ENCODE measurements at places on chromosomes 5 and 9.

GRCh38 chr9:102185371-102185770 lies 446.9 kb upstream of the GRIN3A start:
- no peaks in the 10 kb centered on the region for H3K27me3 ChIP-seq
- no peaks in the 10 kb centered on the region for H3K36me3 ChIP-seq
- no peak overlapping the region for H3K27ac ChIP-seq
- H3K4me1 ChIP-seq, result no peaks in the 10 kb centered on the region
- no peak for DNase-seq

DNA sequence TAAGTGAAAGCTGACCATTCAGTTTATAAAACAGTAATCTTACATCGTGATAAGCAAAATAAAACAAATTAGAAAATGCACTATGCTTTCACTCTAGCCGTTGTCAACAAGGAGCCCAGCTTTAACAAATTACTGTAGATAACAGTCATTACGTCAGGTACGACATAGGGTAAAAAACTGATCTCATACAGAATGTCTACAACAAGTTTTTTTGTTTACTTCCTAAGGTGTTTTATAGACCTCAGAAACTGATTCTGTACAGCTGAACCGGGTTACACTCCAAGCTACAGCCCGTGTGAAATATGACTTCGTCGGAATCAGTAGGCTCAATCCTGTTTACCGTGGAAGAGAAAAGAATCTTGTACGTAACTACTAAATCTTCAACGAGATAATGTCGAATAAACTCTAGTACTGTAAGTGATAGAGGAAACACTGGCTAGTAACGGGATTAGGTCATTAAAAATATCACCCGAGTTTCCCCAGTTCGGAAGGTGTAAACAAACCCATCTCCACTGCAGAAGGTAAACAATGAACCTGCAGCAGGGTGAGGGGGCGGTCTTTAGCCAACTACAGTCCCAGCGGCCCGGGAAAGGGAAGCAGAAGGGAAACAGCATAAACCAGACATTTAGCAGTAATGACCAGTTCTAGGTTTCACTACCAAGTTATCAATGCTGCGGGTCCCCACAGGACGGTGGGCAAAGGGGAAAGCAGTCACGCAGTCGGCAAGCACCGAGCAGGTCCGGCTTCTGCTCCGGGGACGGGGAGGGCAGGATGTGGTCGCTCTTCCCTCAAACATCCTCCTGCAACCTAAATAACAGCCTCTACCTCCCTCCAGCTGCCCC lies 1.1 kb downstream of the RICTOR start:
- DNase-seq, result peak; percentile 81
- H3K27me3 ChIP-seq, result peaks cover 9% of the 10 kb centered on the region
- H3K36me3 ChIP-seq, result peaks cover 8% of the 10 kb centered on the region
- peak overlapping the region; percentile 91 for H3K4me3 ChIP-seq
- peak overlapping the region; percentile 89 for H3K27ac ChIP-seq

DNA sequence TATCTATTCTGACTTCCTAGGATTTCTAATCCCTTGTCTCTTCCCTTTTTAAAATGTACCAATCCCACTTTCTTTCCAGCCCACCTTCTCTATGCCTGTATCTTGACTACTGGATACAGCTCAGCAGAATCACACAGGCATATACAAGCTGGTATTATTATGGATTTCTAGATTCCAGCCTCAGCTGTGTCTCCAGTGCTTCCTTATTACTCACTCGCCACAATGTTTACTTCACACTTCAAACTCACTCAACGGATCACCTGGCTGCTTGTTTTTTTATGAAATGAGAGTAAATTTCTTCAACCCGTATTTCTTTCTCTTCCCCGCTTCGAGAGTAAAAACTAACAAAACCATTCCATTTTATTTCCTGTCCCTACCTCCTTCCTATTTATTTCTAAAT lies 38.8 kb downstream of the CWC27 start:
- H3K4me1 ChIP-seq, result no peaks in the 10 kb centered on the region
- no peak for DNase-seq
- no peaks in the 10 kb centered on the region for H3K27me3 ChIP-seq
- H3K4me3 ChIP-seq, result no peak overlapping the region

DNA sequence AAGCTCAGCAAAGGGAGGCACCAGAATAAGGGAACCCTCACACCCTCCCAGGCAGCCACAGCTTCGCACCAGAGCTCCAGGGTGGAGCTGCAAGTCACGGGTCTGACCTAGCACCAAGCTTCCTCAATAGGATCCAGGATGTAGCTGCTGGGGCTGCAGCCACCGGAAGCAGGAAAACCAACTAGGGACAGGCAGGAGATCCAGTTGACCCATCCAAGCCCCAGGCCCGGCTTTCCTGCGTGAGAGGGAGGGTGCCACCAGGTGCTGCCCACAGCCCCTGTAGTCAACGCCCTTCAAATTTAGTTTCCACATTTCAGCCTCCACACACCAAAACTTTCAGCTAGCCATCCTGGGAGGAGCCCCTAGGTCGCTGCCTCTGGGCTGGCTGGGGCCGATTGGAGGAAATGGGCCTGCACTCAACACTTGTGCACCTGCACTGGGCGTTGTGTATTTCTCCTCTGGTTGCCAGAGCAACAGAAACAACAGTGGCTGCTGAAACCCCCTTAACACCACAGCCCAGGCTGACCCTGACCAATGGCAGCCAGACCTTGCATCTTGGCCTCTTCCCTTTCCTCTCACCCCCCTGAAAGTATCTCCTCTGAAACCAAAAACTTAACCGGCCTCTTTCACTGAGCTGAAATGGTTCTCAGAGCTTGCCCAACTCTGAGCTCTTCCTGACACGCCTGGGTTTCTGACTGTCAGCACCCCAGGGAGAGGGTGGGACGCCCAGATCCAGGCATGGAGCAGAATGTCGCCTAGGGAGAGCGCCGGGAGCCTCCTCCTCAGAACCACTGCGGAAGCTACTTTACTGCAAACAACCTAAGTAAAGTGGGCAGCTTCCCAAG lies 226.5 kb upstream of the MAP3K1 start:
- H3K36me3 ChIP-seq, result no peaks in the 10 kb centered on the region
- peaks cover 50% of the 10 kb centered on the region for H3K4me1 ChIP-seq
- peak overlapping the region; percentile 42 for H3K4me3 ChIP-seq
- peaks cover 7% of the 10 kb centered on the region for H3K27me3 ChIP-seq
- peak; percentile 49 for DNase-seq

GRCh38 chr5:123441408-123441807 lies 18.2 kb upstream of the CEP120 start:
- H3K36me3 ChIP-seq, result no peaks in the 10 kb centered on the region
- peak overlapping the region; percentile 59 for H3K4me3 ChIP-seq
- DNase-seq, result peak; percentile 84
- peak overlapping the region; percentile 94 for H3K27ac ChIP-seq
- peaks cover 40% of the 10 kb centered on the region for H3K4me1 ChIP-seq

- H3K4me1 ChIP-seq, result peaks cover 8% of the 10 kb centered on the region
- H3K36me3 ChIP-seq, result no peaks in the 10 kb centered on the region
- peak; percentile 67 for DNase-seq
- no peak overlapping the region for H3K4me3 ChIP-seq
Measured at GRCh38 chr9:109903515-109904138, 123.6 kb downstream of the PALM2AKAP2 start.

GRCh38 chr9:130232899-130233586 lies 32.5 kb upstream of the HMCN2 start:
- peaks cover 1% of the 10 kb centered on the region for H3K36me3 ChIP-seq
- H3K4me1 ChIP-seq, result peaks cover 15% of the 10 kb centered on the region
- no peak for DNase-seq

DNA sequence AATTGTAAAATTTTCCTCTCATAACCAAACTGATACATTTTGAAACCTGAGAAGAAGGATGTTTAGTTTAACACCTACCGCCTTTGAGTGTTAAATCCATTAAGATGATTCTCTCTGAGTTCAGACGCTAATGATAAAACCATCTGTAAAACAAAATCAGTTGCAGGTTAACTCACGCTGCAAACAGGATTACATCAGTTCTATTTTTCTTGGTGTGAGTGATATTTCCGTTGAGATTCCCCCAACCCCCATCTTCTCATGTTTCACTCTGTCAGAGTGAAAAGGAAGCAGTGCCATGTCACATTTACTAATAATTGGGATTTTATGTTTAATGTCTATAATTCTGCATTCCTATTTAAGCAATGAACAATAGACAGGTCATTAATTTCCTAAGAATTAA lies 146.5 kb downstream of the FANCC start:
- peak overlapping the region; percentile 83 for H3K4me3 ChIP-seq
- peaks cover 24% of the 10 kb centered on the region for H3K4me1 ChIP-seq
- peak; percentile 16 for DNase-seq
- H3K36me3 ChIP-seq, result peaks cover 12% of the 10 kb centered on the region
- peak overlapping the region; percentile 17 for H3K27ac ChIP-seq

GRCh38 chr5:176542596-176543427 lies 5.6 kb upstream of the RNF44 start:
- H3K4me3 ChIP-seq, result peak overlapping the region; percentile 92
- peak; percentile 57 for DNase-seq
- no peaks in the 10 kb centered on the region for H3K36me3 ChIP-seq
- H3K27me3 ChIP-seq, result no peaks in the 10 kb centered on the region
- H3K27ac ChIP-seq, result peak overlapping the region; percentile 82

GRCh38 chr5:74316064-74316603 lies 324.4 kb downstream of the ENC1 start:
- peak; percentile 47 for DNase-seq
- H3K4me1 ChIP-seq, result peaks cover 18% of the 10 kb centered on the region
- no peak overlapping the region for H3K27ac ChIP-seq
- no peak overlapping the region for H3K4me3 ChIP-seq

GRCh38 chr5:52638732-52639131 lies 149.0 kb upstream of the ITGA1 start:
- no peak overlapping the region for H3K4me3 ChIP-seq
- no peak overlapping the region for H3K27ac ChIP-seq
- H3K4me1 ChIP-seq, result no peaks in the 10 kb centered on the region

- H3K36me3 ChIP-seq, result no peaks in the 10 kb centered on the region
- no peaks in the 10 kb centered on the region for H3K27me3 ChIP-seq
- DNase-seq, result no peak
- H3K4me1 ChIP-seq, result no peaks in the 10 kb centered on the region
- H3K4me3 ChIP-seq, result no peak overlapping the region
Measured at GRCh38 chr5:118905196-118905595, 83.2 kb downstream of the DTWD2 start.

DNA sequence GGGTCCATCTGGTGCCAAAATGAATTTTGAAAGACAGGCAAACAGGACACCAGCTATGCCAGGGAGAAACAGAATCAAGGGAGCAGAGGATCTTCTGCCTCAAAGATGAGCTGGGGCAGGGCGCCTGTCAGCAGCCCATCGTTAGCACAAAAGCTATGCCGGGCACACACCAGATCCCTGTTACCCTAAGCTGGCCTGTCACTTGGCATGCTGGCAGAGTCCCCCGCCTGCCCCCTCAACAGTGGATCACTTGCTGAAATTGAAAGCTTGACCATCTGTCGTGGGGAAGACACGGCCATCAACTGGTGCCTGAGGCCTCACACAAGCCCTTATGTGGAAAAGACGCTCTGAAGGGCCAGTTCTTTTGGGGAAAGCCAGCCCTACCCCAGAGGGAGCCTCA lies 256.4 kb downstream of the EBF1 start:
- no peaks in the 10 kb centered on the region for H3K27me3 ChIP-seq
- H3K4me1 ChIP-seq, result no peaks in the 10 kb centered on the region
- no peak overlapping the region for H3K27ac ChIP-seq
- no peak overlapping the region for H3K4me3 ChIP-seq
- DNase-seq, result no peak

DNA sequence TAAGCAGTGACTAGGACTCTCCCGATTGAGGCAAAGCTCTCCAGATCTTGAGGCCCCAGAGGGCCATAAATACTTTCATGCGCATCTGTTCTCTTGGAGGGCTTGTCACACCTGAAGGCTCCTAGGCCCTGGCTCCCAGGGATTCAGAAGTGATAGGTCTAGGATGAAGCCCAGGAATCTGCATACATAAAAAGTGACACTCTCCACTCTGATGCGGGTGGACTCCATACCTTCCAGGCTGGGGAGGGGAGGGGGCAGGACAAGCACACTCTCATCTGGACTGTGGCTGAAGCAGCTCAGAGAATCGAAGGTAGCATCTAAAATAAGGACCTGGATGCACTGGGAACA lies 9.1 kb upstream of the CYSTM1 start:
- H3K27ac ChIP-seq, result no peak overlapping the region
- no peak for DNase-seq
- H3K4me1 ChIP-seq, result no peaks in the 10 kb centered on the region
- H3K27me3 ChIP-seq, result no peaks in the 10 kb centered on the region

- peaks cover 1% of the 10 kb centered on the region for H3K36me3 ChIP-seq
- no peak overlapping the region for H3K4me3 ChIP-seq
- H3K4me1 ChIP-seq, result no peaks in the 10 kb centered on the region
- H3K27ac ChIP-seq, result no peak overlapping the region
- H3K27me3 ChIP-seq, result no peaks in the 10 kb centered on the region
Measured at GRCh38 chr5:162026803-162027202, 40.8 kb upstream of the GABRG2 start.

GRCh38 chr5:117205894-117206293 lies 631.3 kb upstream of the SEMA6A start:
- H3K36me3 ChIP-seq, result no peaks in the 10 kb centered on the region
- DNase-seq, result no peak
- no peaks in the 10 kb centered on the region for H3K27me3 ChIP-seq

GRCh38 chr5:129049126-129049799 lies 45.3 kb upstream of the ISOC1 start:
- no peak overlapping the region for H3K27ac ChIP-seq
- peaks cover 1% of the 10 kb centered on the region for H3K36me3 ChIP-seq
- no peak for DNase-seq
- H3K27me3 ChIP-seq, result peaks cover 8% of the 10 kb centered on the region

DNA sequence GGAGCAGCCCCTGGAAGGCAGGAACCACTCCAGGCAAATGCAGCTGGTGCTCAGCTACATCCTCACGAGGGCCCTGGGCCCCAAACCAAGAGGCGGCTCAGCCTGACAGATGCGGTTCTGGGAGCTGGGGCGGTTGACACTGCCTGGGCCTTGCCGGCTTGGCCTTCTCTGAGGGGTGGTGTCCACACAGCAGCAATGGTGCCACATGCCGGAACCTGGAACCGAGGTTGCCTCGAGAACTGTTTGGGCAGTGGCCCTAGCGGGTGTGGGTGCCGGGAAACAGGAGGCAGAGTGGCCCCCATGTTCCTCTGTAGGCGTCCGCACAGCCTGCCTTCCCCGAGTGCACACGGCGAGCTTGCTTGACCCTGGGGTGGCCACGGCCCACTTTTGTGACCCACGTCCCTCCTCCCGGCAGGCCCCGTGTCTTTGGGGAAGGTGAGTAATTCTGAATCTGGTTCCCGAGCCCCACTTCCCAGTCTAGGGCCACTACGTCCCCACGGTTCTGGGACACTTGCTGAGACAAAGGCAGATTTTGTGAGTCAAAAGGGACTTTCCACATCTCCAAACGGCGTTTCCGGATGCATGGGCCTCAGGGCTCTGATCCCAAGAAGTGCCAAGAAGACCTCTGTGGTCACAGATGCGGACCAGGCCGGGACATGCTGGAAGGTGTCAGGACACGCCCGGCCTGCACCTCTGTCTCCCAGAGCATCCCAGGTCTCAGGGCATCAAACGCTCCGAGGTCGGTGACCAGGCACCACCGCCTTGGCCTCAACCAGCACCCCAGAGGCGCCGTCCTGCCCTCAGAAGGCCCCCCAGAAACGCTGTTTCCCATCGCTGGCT lies 27.7 kb upstream of the SLC12A7 start:
- H3K4me1 ChIP-seq, result no peaks in the 10 kb centered on the region
- no peak overlapping the region for H3K27ac ChIP-seq
- no peaks in the 10 kb centered on the region for H3K36me3 ChIP-seq
- no peak overlapping the region for H3K4me3 ChIP-seq
- peaks cover 7% of the 10 kb centered on the region for H3K27me3 ChIP-seq
